ENCODE measurements at places on chromosomes 2 and 18. TPM values are rescaled to one million over a fixed set of nuclear protein-coding genes. Genes with fewer than 3 reads are reported as not detected.

FOXD4L1 gene
- total RNA-seq, result not detected

DNA sequence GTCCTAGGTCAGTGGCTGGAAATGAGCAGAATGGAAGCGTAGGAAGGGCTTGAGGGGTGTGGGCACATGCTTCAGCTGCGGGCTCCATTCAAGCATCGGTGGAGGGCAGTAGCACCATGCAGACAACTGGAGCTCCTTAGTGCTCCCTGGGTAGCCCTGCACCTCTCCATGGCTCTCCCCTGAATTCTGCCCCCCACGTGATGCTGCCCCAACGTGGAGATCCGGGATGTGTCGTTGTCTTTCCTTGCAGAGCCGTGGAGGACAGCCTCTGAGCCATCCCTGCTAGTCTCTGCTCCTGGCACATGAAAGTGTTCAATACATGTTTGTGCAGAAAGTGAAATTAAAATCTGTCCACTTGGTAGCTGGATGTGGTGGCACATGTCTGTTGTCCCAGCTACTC lies 94.5 kb downstream of the SH3RF3 start:
- no peak for DNase-seq

DNA sequence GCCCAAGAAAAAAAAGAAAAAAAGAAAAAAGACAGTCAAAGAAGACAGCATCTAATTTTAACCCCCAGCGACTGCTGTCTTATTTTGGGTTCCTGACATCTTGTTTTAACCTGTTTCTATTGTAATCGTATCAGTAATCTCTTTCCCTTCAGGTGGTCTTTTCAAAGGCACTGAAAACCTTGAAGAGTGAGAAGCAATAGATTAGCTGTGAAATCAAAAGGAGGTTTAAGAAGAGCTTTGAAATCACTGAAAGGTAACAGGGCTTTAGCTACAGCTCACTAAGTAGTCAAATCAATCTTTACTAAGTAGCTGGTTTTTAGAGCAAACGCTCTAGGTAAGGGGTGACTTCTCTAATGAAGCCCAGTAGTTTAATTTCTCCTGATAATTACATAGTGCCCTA lies 5.4 kb upstream of the TANC1 start:
- no peak for DNase-seq

DNA sequence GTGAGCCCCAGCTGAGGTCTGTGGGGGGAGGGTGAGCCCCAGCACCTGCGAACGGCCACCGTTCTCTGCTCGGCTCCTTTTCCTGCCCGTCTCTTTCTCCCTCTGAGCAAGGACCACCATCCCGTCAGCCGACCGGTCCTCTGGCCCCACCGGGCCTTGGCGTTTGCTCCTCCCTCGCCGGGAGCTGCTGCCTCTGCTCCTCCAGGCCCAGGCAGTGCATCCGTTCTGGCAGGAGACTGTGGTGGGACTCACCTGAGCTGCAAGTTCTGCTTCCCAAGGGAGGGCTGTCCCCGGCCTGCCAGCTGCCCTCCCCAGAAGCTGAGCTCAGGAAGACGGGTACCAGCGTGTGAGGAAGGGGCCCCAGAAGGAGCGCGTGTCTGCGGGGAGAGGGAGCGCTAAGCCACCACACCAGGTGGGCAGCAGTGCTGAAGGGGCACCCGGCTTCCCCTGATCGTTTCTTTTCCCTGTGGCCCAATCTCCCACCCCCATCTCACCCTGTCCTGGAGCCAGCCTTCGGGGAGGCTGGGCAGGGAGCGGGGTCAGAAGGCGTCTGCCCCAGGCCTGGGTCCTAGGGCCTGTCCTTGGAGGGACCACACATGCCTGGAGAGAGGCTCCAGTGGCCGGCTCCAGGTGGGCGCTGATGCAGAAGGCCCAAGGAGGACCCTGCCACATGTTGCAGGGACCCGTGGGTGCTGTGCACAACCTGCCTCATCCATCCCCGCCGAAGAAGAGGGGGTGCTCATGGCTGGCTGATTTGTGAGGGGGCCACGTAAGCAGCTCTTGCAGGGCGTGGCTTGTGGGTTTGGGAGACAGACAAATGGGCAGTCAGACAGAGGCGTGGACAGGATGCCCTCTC lies 2.5 kb upstream of the RTP5 start:
- DNase-seq, result no peak

DNA sequence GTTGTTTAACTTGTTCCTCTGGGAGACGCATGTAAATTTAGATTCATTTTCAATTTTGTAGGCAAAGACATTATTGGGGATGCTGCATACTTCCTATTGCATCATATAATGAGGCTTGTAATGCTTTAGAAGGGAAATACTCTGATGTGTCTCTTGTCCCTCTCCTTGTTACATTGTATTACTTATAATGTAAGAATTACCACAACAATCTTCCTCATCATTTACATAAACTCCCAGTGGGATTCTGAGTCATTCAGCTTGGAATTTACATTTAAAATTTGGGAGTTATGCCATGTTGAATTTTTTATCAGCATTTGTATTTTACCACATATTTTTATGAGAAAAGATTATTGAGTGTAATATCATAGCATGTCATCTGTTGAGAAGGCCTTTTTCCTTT lies 963.4 kb upstream of the NRXN1 start:
- DNase-seq, result peak; percentile 60

DNA sequence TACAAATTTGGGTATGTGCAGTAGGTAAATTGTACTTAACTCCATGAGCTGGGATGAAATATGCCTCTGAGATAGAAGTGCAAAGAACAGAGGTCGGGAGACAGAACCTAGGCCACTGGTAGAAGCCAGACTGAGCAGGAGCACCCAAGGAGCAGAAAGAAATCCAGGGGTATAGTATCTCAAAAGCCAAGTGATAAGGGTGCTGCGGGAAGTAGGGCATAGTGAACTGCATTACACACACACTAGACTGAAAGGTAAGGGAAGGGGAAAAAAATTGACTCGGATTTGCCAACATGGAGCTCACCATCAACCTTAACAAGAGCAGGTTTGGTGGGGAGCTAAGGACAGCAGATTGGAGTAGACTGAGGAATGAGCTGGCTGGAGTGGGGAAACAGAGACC lies 89.3 kb upstream of the TMEM247 start:
- no peak for DNase-seq

GRCh38 chr2:129237966-129238725 lies 741.3 kb upstream of the RAB6C start:
- peak; percentile 5 for DNase-seq

Measured in HFFc6 (cell line).